ENCODE measurements at places on chromosomes 16 and 17.

- no peak for DNase-seq
Measured at GRCh38 chr17:77451894-77452852, 311.4 kb downstream of the SEC14L1 start.

DNA sequence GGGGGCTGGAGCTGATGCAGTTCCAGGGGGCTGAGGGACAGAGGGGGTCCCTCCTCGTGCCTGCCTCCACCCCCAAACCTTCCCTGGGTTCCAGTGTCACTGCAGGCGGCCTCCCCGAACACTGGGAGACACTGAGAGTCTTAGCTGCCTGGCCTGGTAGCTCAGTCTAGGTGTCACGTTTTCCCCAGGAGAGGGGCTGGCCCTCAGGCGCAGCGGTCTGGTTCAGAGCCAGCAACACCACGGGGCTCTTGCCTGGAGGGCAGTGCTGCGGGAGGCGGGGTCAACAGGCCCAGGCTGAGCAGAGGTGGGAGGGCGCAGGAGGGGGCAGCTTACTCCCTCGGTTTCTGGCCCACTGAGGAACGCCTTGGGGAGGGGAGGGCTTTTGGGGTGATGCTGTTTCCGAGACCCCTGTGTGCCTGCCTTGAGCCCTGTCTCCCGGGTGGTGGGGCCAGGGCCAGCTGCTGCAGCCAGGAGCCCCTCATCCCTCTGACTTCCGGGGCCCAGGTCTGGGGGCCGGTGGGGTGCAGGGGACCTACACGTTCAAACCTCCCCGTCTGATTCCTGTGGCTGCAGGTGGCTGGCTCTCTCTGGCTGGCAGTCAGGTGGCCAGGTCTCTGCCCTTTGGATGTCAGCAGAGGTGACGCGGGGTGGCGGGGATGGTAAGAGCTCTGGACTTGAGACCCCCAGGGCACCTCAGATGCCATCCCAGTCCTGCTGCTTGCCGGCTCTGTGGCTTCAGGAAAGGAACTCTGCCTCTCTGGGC lies 89.3 kb upstream of the GSE1 start:
- DNase-seq: no peak

DNA sequence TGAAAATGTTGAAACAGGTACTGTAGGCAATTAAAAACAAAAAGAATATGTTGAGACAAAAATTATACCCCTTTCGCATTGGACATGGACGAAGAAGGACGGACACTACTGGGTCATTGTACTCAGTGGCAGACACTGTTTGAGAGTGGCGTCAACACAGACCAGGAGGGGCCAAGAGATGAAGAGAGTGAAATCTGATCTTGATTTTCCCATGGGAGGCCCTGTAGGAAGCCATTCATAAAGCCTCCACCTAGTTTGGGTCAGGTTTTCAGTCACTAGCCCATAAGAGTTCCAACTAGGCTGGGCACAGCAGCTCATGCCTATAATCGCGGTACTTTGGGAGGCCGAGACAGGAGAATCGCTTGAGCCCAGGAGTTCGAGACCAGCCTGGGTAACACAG lies 23.6 kb upstream of the SMURF2 start:
- DNase-seq: no peak

DNA sequence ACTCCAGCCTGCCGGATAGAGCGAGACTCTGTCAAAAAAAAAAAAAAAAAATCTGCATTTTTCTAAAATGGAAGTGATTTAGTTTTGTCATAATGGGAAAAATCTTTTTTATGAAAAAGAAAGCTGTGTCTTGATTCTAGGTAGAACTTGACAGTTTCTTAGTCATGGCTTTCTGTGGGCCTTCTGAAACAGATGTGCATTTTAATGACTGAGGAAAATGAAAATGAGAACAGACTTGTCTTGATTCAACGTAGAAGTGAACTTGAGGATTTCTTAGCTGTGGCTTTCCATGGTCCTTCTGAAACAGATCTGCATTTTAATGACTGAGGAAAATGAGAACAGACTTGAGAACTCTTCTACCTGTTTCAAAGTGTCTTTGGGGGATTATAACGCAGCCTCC lies 171.7 kb downstream of the VPS53 start:
- DNase-seq: no peak

DNA sequence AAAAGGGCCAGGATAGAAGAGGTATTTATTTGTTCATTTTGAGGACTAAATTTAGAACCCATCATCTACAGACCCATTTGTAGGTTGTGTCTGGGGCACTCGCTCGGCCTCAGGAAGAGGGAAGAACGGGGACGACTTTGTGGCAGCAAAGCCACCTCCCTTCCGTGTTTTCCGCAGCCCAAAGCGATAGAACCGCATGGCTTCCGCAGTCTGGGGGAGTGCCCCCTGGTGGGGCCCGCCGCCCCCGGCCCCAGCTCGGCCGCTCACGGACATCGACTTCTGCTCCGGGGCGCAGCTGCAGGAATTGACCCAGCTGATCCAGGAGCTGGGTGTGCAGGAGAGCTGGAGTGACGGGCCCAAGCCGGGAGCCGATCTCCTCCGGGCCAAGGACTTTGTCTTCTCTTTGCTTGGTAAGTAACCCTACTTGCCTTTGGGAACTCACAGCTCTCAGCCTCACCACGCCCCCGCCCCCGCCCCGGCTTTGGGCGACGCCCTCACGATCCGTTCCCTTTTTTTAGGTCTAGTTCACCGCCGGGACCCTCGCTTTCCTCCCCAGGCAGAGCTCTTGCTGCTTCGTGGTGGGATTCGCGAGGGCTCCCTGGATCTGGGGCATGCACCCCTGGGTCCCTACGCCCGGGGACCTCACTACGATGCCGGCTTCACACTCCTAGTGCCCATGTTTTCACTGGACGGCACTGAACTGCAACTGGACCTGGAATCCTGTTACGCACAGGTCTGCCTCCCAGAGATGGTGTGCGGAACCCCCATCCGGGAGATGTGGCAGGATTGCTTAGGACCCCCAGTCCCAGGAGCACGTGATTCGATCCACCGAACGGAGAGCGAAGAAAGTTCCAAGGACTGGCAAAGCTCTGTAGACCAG lies 681 bp downstream of the TMEM102 start:
- peak; percentile 37 for DNase-seq

- DNase-seq: no peak
Measured at GRCh38 chr17:19986941-19987861, 9.6 kb upstream of the AKAP10 start.
